Progenitor cell of endocrine pancreas (in vitro differentiated cells): ENCODE measurements at places on chromosomes 12 and 14. TPM values are rescaled to one million over a fixed set of nuclear protein-coding genes. Genes with fewer than 3 reads are reported as not detected.
A peak's percentile ranks its signal among the peaks of the same experiment; 100 is the strongest.

DNA sequence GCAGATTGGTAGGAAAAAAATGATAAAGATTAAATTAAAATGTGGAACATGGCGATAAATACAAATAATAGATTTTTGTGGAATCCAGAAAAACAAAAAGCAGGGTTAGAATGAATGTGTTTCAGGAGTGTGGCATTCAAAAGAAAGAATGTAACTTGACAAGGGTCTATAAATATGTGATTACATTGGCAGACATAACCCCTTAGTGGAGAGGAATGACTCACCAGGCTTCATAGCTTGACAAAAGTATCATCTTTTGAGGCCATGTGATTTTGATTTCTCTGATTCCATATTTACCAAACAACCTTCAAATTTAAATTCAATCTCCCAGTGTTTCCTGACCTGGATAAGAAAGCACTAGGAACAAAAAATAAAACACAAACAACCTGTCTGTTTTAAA, 24.4 kb upstream of the MGST1 start:
- H3K27me3 ChIP-seq, result no peaks in the 10 kb centered on the region
- peaks cover 3% of the 10 kb centered on the region for H3K36me3 ChIP-seq
- no peak for DNase-seq
- peaks cover 23% of the 10 kb centered on the region for H3K4me1 ChIP-seq

DNA sequence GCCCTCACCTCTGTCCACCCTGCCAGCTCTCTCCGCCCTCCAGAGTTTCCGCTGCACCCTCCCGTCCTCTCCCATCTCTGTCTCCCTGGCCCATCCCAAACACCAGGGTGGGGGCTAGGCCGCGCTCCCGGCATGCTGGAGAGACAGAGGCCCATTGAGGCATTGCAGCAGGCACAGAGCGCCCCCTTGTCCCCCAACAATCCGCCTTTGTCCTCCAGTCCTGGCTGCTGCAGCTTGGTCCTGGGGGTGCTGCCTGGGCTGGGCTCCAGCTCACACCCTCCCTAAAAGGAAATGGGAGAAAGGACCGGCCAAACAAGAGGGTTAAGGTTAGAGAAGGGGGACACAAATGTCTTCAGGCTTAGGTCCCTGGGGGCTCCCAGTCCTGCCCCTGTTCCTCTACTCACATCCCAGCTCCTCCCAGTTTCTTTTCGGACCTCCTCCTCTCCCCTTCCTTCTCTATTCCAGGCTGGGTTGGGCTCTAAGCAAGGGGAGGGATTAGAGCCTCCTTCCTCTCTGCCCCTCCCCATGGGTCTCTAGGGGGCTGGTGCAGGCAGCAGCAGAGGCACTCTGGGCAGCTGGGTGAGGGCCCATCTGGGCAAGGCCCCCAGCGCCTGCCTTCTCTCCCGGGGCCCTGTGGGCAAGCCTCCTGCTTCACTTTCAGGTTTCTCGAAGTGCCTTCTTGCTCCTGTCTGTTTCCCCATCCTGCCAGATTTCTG, at the start of gene CMTM5:
TSS of gene CMTM5 (plus strand) at position 565 of the 716 bp plus-strand sequence. CDS start 206 bp downstream, outside the sequence.
- no peaks in the 10 kb centered on the region for H3K36me3 ChIP-seq
- H3K4me3 ChIP-seq, result no peak within 1 kb of the TSS
- peak within 1 kb of the TSS; percentile 71 for H3K27ac ChIP-seq
- no peaks in the 10 kb centered on the region for H3K4me1 ChIP-seq
- no peak for DNase-seq

SERPINA1 gene
- total RNA-seq, result 411 and 431 TPM in 2 replicates

DNA sequence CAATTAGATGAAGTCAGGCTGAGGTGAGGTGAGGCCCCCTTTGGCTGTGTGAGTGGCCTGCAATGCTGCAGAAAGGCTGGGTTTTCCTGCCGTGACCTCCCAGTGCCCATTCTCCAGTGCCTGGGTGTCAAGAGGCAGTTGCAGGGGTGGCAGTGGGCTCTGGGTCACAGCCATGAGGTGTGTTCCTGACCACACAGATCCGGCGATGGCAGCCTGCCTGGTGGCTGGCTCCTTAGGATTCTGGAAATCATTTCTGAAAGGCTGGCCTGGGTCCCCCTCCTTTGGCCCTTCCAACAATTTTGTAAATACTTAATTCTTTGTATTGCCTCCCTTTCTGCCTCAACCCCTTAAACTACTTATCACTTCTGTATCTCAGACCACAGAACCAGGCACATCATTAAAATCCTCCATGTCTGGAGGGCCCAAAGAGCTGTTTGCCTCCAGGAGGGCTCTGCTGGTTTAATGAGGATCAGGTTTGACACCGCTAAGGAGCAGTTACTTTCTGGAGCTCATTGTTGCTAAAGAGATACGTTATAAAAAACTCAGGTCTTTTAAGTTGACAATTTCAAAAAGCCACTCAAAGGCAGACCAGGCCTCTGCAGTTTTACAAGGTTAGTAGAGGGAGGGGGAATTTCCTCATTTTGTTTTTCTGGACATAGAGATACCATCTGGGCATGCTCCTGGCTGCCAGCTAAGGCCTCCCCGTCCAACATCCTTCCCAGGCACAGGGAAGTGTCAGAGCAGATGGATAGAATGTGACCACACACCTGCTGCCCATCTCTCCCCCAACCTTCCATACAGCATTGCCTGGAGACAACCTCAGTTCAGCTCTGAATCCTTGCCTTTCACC, 204.4 kb downstream of the FOXN3 start:
- peaks cover 53% of the 10 kb centered on the region for H3K27me3 ChIP-seq
- peaks cover 2% of the 10 kb centered on the region for H3K36me3 ChIP-seq
- H3K4me3 ChIP-seq, result no peak overlapping the region
- H3K27ac ChIP-seq, result no peak overlapping the region

DNA sequence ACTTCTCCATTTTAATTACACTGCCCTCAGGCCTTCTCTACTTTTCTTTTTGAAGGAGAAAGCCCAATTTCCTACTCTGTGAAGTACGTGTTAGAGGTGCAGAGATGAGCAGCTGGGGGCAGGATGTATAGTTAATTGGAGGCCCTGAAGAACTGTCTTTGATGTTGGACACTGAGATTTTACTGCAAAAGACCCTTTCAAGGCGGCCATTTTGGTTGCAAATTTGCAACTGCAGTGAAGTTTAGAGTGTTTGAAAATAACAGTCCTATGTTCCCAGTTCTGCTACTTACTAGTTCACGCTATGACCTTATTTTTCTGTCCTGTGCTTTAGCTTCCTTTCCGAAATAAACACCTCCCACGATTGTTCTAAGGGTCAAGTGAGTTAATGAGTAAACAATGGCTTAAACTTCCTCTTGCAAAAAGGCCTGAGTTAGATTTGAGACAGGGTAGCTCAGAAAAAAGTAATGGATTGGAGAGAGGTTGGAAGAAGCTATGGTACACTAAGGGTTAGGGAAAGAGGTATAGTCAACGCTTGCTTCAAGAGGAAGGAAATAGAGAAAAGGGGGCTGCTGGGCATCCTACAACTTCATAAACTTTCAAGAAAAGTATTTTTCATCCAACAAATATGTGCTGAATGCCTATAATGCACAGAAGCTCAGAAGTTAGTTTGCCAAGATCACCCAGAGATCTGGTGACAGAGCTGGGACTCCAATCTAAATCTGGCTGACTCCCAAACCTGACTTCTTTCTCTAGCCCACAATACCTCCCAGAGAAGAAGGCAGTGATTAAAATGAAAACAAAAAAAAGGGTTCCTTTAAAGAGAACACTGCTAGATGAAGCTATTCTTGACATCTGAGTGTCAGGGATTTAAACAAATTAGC, 26.4 kb upstream of the DICER1 start:
- H3K36me3 ChIP-seq, result peaks cover 19% of the 10 kb centered on the region
- DNase-seq, result no peak
- H3K27me3 ChIP-seq, result no peaks in the 10 kb centered on the region
- H3K4me1 ChIP-seq, result peaks cover 7% of the 10 kb centered on the region
- H3K27ac ChIP-seq, result no peak overlapping the region

GRCh38 chr12:56585098-56585497, 45.0 kb downstream of the BAZ2A start:
- no peak for DNase-seq
- H3K27me3 ChIP-seq, result no peaks in the 10 kb centered on the region
- peaks cover 22% of the 10 kb centered on the region for H3K36me3 ChIP-seq
- H3K4me3 ChIP-seq, result no peak overlapping the region

DNA sequence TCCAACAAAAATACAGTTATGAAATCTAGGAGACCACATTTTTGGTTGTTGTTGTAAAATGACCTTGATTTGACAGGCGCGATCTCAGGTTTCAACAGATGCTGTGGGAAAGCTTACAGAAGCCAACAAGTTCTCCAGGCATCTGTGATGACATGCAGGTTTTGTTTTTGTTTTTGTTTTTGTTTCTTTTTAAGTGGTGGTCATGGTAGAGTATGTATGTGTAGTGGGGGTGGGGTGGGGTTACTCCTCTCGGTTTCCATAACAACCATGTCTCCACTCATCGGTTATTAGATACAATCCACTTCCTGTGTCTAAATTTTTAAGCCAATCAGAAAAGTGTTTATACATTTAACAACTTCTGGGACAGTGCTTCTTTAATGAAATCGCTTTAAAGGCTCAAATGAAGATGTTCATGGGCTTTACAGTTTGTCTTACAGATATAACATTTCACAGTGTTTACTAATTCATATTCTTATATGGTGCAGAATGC, 199.9 kb upstream of the FOXN3 start:
- peaks cover 28% of the 10 kb centered on the region for H3K27me3 ChIP-seq
- H3K4me3 ChIP-seq, result peak overlapping the region; percentile 86
- DNase-seq, result no peak
- peak overlapping the region; percentile 67 for H3K27ac ChIP-seq
- H3K36me3 ChIP-seq, result no peaks in the 10 kb centered on the region

DNA sequence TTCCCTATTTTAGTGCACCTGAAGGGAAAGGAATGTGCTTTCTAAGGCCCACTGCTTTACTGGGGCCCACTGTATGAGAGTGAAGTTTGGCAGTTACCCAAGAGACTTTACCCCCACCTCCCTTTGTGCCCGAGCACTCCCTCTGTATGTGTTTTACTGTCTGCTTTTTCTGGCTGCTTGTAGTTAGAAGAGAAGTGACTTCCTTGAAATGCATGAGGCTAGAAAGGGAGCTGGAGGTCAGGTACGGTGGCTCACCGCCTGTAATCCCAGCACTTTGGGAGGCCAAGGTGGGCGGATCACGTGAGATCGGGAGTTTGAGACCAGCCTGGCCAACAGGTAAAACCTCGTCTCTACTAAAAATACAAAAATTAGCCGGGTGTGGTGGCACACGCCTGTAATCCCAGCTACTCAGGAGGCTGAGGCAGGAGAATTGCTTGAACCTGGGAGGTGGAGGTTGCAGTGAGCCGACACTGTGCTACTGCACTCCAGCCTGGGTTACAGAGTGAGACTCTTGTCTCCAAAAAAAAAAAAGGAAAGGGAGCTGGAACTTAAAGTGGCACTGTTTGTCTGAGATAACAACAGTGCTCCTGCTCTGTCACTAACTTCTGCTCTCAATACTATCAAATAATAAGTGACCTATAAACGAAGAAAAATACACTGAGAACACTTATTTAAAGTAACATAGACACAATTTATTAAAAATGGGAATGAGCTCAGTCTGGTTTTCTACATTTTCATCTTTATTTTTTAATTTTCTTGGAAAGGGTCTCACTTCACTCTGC, 5.8 kb downstream of the TRIP11 start:
- no peak for DNase-seq
- H3K4me1 ChIP-seq, result peaks cover 22% of the 10 kb centered on the region
- H3K27me3 ChIP-seq, result no peaks in the 10 kb centered on the region

DDX23 gene
- 116 and 129 TPM in 2 replicates for total RNA-seq

POTEM gene
- not detected in 2 replicates for total RNA-seq

NRIP2 gene
- not detected in 2 replicates for total RNA-seq

DNA sequence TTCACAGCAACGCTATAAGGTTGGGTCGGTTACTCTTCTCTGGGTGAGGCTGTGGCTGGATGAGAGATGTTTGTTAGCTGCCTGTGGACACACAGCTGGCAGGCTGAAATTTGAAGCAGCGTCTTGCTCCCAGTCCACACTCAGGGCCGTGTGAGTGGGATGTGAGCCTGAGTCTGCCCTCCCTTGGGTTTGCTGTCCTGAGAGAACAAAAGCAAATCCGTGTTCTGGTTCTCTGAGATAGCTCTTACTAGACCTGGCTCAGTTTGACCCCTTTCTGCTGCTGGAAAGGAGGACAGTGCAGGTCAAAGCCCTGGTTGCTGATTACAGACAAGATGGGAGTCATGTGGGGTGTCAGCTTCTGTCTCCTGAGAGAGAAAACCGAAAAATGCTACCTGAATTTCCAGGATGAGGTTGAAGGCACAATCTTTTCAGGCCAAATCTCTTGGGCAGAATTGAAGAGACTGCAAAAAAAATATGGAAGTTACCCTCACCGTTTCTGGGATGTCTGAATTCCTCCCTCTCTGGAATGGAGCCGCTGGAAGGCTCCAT, 270.8 kb downstream of the ZFP36L1 start:
- peak overlapping the region; percentile 100 for H3K27ac ChIP-seq
- peaks cover 2% of the 10 kb centered on the region for H3K36me3 ChIP-seq
- no peak for DNase-seq
- peaks cover 54% of the 10 kb centered on the region for H3K4me1 ChIP-seq
- no peaks in the 10 kb centered on the region for H3K27me3 ChIP-seq

GRCh38 chr14:64733321-64733720, 29.1 kb downstream of the PLEKHG3 start:
- peaks cover 22% of the 10 kb centered on the region for H3K36me3 ChIP-seq
- DNase-seq, result no peak
- no peak overlapping the region for H3K4me3 ChIP-seq
- peaks cover 6% of the 10 kb centered on the region for H3K4me1 ChIP-seq
